ENCODE measurements at places on chromosomes 13 and 19.
A peak's percentile ranks its signal among the peaks of the same experiment; 100 is the strongest.

- no peak for DNase-seq
Measured at GRCh38 chr19:3407556-3408516, 41.5 kb downstream of the NFIC start.

GRCh38 chr19:34888091-34888490 is 38.6 kb upstream of the ZNF30 start:
- DNase-seq, result no peak

DNA sequence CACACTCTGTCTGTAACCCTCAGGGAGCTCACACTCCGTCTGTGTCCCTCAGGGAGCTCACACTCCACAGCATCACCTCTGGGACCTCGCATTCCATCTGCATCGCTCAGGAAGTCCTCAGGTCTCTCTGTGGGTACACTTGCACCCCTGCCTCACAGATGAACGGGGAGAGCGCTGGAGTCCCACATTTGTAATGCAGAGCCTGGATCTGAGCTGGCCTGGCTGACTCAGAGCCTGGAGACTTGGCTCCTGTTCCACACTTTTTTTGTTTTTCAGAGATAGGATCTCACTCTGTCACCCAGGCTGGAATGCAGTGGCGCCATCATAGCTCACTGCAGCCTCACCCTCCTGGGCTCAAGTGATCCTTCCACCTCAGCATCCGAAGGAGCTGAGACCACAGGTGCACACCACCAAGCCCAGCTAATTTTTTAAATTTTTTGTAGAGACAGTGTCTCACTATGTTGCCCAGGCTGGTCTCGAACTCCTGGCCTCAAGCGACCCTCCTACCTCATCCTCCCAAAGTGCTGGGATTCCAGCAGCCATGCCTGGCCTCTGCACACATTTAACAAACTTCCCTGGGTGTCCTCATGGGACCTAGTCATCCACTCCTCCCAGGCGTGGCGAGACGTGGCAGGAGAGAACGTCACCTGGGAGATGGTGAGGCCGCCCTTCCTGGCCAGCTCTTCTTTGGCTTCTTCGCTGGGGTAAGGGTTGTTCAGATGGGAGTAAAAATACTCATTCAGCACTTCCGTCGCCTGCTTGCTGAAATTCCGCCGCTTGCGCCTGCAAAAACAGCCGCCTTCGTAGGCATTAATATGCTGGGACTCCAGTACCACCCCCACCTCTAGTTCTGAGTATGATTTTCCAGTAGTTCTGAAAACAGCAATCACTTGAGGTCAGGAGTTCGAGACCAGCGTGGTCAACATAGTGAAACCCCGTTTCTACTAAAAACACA is 31.0 kb downstream of the CILP2 start:
- no peak for DNase-seq

GRCh38 chr19:54189145-54189734 is at the start of gene MBOAT7:
Gene MBOAT7, minus strand, starts transcription at chr19:54189580. Its CDS starts 1,072 bp downstream, at chr19:54188508.
- DNase-seq, result no peak

DNA sequence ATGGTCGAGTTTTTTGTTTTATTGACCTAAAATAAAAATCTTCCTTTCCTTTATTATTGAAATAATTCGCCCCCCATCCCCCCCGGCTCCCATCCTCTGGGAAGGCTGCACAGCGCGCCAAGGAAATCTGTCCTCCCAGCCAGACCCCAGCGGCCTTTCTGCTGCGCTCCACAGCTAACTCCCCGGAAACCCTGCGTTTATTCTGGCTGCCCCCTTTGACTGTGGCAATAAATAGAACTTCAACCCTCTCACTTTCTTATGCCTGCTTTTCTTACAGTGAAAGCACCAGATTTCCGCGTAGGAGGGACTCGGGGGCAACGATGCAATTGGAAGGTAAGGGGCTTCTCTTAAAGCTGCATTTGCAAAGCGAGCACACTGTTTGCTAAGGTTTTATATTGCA is 9.7 kb upstream of the C19orf12 start:
- DNase-seq, result no peak

GRCh38 chr19:48455171-48455907 is at the start of gene KCNJ14:
Gene KCNJ14, plus strand, starts transcription at chr19:48455574. Its CDS starts 6,151 bp downstream, at chr19:48461725.
- DNase-seq, result peak; percentile 28

GRCh38 chr13:60267498-60268202 is 103.9 kb upstream of the DIAPH3 start:
- DNase-seq, result no peak
